ENCODE measurements at places on chromosomes 7 and 10.

- no peak for DNase-seq
Measured at GRCh38 chr10:131536676-131537075, 225.2 kb upstream of the TCERG1L start.

- DNase-seq: no peak
Measured at GRCh38 chr7:30256349-30256858, 28.0 kb upstream of the ZNRF2 start.

DNA sequence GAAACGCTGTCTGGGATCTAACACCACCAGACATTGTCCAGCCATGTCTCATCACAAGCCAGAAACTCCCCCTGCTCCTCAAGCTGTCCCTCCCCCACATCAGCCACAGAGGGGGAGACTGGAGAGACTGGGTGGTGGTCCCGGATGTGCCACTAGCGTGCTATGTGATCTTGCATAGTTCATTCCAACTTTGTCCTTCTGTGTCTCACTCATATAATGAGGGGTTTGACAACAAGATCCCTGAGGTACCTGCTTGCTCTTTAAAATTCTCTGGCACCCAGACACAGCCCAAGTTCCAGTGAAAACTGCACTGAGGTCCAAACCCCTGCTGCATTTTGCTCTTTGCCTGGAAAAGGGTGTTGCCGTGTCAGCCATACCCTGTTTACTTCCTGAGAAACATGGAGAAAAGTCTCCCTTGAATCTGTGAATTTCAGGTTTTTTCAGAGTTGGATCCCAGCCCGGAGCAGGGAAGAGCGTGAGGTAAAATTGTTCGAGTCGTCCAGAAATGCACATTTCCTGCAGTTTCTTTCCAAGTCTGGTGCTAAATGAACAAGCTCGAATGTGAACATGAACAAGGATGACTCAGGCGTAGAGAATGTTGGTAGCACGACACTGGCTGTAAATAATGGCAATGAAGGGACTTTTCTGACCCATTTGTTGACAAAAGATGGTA is 156.6 kb downstream of the CCDC3 start:
- no peak for DNase-seq

DNA sequence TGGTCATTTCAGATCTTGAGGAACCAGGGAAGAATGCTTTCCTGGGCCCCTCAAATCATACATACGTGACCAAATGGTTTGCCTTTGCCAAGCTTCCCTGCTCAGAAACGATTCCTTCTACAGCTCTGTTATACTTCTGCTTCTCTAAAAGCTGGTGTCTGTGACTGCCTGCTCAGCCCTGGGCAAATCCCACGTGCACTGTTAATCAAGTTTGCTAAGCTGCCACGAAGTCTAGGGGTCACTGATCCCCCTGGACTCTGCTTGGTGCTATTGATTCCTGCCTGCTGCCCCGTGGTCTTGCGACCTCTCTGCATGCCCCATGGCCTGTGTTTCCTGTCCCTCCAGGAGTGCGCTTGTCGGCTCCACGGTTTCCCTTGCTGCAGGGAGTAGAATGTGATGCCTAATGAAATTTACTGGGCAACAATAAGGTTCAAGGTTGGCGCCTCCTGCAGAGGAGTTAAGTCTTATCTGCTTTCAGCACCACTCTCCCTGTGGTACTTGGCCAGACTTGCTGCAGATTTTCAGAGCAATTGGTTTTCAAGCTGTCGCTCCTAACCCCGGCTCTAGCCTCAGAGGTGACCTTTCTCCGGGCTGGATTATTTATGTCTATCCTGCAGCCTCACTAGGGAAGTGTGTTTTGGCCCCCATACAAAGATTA is 201.6 kb upstream of the FZD8 start:
- DNase-seq: no peak

DNA sequence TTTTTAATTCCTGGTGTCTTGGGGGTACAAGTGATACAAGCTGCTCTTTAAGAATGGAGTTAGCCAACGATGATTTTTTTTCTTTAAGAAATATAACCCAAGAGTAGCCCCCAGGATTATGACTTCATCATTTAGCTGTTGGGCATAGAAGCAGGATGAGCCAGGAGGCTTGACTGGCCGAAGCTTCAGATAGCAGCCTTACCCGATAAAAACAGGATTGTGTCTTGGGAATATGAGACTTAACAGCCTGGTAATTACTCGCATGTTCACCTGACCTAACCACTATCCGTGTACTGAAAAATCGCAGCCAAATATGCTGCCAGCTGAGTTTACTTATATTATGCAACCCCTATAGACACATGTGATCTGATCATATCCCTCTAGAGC is 346.0 kb upstream of the BMPER start:
- no peak for DNase-seq
